NCI-H1694 treated with DMSO at 0.1 percent for 48 hours (cell line): ENCODE measurements at places on chromosomes 2 and 18.

- DNase-seq: no peak
These were observed 301.7 kb downstream of the PAX3 start for GRCh38 chr2:221997100-221997499.

DNA sequence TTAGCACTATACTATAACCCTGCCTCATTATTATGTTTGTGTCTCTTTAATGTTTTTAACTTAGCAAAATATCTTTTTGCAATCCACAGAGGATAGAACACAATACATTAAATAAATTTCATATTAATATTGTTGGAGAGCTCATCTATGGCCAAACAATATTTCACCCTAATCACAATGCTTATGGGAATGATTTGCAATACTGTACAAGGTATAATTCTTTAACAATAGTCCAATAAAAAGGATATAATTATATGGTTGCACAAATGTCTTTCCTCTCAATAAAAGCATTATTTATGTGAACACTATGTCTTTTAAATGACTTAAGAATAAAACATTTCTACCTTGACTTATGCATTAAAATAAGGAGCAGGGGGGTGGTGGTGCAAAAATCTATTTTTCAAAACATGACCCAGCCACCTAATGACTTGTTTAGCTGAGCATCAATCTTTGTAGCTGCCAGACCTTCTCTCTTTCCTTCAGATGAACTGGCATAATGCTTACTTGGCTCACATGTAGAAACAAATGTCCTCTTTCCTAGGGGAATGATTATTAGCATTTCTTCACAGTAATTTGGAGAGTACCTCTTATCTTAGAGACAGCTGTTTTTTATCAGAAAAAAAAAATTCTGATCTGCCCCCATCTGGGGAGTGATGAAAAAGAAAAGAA is 1933.6 kb upstream of the LRRTM1 start:
- no peak for DNase-seq

DNA sequence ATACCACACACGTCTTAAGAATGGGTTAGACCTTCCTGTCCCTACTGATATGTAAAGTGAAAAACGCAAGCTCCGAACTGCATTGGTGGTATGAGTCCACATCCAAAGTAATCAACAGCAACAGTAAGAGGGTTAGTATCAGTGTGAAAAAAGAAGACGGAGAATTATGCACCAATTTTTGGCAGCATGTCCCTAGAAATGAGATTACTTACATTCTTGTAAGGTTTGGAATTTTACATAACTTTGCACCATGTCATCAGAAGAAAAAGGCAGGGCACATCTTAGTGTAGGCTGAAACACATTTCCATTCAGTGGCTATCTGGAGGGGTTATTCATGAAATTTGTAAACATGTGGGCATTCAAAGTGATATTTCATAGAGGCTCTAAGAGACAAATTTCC is 88.2 kb downstream of the LONRF2 start:
- no peak for DNase-seq

DNA sequence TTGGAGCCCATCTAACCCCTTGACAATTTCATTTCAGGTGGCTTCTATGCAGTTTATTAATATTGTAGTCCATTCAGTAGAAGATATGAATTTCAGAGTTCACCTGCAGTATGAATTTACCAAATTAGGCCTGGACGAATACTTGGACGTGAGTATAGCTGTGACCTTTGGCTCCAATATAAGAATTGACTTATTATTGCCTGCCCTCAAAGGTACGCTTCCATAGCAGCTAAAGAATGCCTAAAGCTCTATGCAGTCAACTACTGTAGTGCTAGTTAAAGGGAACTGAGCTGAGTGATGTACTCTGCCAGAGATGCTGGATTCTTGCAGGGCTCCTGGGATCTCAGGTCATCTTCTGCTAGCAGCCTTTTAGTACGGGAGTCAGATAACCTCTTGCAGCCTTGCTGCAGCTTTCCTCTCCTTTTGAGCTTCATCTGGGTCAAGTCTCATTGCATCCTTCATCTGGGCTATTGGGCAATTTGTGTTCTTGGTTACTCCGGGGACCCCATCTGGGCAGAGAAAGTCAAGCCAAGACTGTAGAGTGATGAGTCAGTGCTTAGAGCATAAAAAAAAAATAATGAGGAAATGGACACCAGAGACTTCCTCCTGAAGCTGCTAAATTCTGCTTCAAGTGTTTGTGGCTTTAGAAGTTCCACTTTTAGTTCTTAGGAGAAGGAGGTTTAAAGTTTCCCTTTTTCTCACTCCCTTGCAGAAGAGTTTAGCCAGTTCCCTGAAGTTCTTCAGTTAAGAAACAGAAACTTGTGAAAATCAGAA is 105.6 kb downstream of the PRPF40A start:
- no peak for DNase-seq

DNA sequence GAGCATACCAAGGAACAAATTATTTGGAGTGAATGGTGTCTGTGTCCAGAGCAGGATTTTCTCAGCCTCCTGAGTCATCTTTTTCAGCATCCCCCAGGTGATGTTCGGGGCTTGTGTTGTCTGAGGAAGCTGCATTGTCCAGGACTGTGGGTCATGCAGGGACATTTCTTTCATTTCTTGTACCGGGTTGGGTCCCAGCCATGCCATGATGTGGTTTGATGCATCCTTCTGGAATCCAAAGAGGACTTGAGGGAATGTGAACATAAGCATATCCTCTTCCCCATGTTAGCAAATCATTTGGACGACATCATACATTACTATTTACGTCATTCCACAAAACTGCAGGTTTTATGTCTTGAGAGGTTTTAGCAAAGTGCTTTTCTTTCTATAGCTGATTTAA is 797.8 kb downstream of the CCDC85A start:
- no peak for DNase-seq

DNA sequence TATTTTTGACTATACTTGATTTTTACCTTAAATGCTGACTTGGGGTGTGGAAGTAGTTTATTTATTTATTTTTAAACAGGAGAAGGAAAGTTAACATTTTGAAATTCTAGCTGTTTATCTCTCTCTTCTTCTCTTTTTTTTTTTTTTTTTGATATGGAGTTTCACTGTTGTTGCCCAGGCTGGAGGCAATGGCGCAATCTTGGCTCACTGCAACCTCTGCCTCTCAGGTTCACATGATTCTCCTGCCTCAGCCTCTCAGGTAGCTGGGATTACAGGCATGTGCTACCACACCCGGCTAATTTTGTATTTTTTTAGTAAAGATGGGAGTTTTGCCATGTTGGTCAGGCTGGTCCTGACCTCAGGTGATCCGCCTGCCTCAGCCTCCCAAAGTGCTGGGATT is 11.1 kb downstream of the WDR43 start:
- DNase-seq: no peak

- DNase-seq: no peak
These were observed 329.5 kb upstream of the CHAC2 start for GRCh38 chr2:53438100-53438499.

DNA sequence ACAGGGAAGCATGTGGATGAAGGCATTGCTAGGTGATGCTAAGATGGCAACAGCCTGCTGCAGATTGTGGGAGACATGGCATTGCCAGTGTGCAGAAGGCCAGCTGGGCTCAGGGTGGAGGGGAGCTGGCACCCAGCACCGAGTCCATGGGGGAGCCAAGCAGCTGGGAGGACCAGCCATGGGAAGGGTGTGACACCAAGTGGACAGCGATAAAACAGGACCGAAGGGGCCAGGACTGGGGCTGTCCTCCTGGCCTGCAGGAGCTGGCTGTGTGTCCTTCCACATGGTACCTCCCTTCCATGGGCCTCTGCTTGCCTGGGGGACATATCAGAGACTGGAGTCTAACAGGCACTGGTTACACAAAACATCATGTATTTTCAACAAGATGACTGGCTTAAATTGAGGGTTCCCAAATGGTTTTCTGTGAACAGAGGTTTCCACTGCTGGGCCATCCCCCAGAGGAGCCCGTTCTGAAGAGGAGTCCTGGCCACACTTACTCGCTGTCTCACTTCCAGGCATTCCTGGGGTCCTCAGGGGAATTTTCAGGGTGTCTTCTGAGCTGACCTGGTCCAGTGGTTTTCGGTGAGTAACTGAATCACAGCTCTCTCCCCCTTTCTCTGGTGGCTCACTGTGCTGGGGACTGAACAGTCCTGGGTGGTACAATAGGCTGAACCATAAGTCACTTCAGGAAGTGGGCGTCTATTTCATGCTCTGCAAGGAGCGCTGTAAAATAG is 60.4 kb upstream of the TNP1 start:
- no peak for DNase-seq

DNA sequence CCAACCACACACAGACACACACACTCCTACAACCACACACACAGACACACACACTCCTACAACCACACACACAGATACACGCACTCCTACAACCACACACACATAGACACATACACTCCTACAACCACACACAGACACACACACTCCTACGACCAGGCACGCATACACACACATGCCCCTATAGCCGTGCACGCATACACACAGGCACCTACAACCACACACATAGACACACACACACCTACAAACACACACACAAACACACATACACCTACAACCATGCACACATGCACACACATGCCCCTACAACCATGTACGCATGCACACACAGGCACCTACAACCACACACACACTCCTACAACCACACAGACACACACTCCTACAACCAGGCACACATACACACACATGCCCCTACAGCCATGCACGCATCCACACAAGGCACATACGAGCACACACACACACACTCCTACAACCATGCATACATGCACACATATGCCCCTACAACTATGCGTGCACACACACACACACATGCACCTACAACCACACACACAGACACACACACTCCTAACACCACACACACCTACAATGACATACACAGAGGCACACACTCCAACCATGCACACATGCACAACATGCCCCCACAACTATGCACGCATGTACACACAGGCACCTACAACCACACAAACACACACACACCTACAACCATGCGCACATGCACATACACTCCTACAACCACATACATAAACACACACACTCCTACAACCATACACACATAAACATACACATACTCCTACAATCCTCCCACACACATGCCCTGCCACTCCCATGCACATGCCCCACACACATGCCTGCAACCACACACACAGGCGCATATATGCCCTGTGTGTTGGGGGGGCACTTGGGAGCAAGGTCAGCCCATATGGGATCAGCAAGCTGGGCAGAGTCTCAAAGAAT is 19.1 kb upstream of the TEX51 start:
- no peak for DNase-seq

- DNase-seq: no peak
These were observed 328.2 kb upstream of the COL3A1 start for GRCh38 chr2:188645986-188646385.

DNA sequence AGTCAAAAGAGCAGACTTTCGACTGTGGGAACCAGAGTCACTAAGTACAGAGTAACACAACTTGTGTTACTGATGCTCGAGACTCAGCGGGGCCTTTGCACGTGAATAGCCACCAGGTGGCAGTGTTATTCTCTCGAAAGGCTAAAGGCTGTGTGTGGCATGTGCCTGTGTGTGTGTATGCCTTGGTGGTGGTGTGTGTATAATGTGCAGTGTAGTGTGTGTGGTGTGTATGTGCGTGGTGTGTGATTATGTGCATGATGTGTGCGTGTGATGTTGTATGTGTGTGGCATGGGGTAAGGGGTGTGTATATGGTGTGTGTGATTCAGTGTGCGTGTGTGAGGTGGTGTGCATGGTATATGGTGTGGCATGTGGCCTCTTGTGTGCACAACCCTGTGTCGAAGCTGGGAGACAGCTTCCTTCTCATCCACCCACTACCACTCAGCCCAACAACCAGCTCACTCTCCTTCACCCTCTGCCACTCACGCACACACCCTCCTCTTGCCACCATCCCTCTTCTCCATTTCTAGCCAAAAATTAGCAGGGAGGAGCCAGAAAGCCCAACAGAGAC is 83.0 kb upstream of the ZNF532 start:
- peak; percentile 63 for DNase-seq
